ENCODE measurements at places on chromosomes 5 and 9. TPM values are rescaled to one million over a fixed set of nuclear protein-coding genes. Genes with fewer than 3 reads are reported as not detected.

DNA sequence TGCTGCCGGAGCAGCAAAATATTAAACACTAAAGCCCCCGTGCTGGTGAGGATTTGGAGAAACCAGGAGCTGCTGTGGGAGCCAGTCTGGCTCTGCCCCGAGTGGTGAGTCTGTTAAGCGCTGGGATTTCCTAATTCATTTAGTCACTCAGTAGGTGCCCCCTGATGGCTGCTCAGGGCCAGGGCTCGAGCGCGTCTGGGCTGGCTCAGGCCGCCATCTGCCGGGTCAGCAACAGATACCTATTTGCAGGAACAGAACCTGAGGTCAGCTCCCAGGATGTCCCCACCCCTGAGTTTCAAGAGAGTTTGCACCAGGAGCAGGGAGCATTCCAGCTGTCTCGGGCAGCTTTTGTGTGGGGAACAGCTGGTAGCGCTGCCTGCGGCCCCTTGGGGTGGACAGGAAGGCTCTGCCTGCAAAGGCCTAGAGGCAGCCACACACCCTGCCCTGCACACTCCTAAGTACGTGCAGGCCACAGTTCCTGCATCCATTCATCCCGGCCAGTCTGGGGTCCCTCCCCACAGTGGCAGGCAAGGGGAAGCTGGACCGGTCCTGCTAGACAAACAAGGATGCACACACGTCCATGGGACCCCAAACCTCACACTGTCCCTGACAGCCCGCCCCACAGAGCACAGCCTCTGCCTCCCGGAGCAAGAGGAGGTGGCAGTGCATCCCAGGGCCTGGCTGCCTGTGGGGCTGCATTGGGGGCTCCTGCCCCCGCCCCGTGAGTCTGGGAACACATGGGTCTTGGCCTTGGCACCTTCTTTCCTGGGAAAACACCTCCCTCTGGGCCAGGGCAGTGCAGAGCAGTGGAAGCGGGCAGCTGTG lies 83.7 kb downstream of the ADAMTS2 start:
- no peaks in the 10 kb centered on the region for H3K4me1 ChIP-seq
- no peaks in the 10 kb centered on the region for H3K36me3 ChIP-seq

DNA sequence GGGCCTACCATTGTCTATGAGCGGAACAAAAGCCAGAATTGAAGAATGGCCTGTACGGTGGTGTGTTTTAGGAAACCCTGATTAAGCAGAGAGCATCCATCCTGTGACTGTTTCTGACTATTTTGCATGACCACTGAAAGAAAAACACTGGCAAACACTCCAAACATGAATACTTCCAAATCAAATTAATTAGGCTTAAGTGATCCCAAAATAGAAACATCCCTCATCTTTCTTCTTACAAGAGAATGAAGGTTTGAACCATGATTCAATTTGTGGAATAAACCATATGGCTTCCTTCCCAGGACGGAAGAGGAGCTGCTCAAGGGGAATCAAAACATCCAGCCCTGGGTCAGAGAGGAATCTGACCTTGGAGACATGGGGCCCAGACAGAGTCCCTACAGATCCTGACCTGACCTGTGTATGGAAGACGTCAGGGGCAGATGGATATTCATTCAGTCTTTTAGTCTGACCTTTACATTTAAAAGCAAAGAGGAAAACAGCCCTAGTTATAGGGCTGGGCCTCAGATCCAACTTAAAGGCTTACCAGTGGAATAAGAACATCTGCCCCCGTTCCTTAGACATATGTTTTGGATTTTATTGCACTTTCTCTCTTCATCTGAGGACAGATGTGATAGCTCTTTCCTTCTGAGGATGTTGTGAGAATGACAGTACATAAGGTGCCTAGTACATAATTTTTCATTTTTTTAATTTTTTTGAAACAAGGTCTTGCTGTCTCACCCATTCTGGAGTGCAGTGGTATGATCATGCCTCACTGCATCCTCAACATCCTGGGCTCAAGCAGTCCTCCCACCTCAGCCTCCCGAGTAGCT lies 17.6 kb upstream of the RECK start:
- DNase-seq = no peak
- no peaks in the 10 kb centered on the region for H3K36me3 ChIP-seq
- no peak overlapping the region for H3K27ac ChIP-seq
- H3K4me1 ChIP-seq = no peaks in the 10 kb centered on the region
- H3K27me3 ChIP-seq = no peaks in the 10 kb centered on the region

The FOXI1 gene
- polyA plus RNA-seq = not detected

The EFNA5 gene
- polyA plus RNA-seq = not detected

The LOX gene
- polyA plus RNA-seq = not detected

The GRM6 gene
- polyA plus RNA-seq = not detected

DNA sequence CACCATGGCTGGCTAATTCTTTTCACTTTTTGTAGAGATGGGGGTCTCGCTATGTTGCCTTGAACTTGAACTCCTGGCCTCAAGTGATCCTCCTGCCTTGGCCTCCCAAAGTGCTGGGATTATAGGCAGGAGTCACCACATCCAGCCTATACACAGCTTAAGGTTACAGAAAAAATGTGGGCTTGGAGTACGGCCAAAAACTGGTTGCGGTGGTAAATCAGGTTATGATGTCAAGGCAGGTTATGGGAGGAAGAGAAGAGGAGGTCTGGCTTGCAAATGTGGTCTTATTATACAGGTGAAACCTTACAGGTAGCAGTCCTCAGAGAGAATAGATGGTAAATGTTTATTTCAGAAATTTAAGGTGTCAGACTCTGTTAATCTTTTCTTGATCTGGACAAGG lies 30.7 kb upstream of the SYK start:
- H3K36me3 ChIP-seq = no peaks in the 10 kb centered on the region
- H3K27me3 ChIP-seq = no peaks in the 10 kb centered on the region

The DDX4 gene
- not detected for polyA plus RNA-seq

DNA sequence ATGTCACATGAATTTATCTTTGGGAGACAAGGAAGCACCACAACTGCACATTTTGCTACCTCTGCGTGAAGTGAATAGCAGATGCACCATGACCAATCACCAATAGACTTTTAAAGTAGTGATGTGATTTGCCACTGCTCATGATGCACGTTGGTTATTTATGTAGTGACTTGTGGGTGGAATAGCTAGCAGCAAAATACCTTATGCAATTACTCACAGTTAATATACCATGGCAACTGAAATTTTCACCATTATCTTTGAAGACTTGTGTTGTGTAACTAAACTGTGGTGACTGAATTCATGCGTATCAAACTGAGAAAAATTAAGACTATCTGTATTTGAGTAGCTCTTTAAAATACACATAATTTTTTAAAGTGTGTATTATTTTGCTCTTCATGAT lies 46.2 kb upstream of the TUSC1 start:
- no peaks in the 10 kb centered on the region for H3K4me1 ChIP-seq
- no peak overlapping the region for H3K4me3 ChIP-seq
- no peak for DNase-seq
- H3K27me3 ChIP-seq = no peaks in the 10 kb centered on the region
- no peaks in the 10 kb centered on the region for H3K36me3 ChIP-seq

DNA sequence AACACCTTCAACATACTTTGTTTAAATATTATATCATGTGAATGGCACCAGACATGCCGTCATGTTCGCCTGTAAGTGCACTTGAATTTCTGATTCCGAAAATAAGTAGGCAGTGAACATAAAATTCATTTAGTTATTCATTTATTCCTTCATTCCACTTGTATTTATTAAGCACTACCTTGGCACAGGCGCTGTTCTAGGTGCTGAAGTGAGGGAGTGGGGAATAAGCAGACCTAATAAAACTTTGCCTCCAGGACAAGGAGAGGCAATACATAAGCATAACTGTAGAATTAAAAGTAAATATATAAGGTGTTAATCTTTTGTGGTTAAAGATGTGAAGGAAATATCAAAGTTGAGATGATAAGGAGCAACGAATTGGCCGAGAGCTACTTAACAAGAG lies 297.4 kb downstream of the TENT4A start:
- no peaks in the 10 kb centered on the region for H3K4me1 ChIP-seq
- H3K4me3 ChIP-seq = no peak overlapping the region
- H3K27ac ChIP-seq = no peak overlapping the region

The SLC4A9 gene
- polyA plus RNA-seq = 0.28 TPM

- H3K36me3 ChIP-seq = no peaks in the 10 kb centered on the region
- DNase-seq = no peak
- no peaks in the 10 kb centered on the region for H3K27me3 ChIP-seq
Measured at GRCh38 chr5:3313569-3313968, 282.1 kb upstream of the IRX1 start.

The BTNL3 gene
- not detected for polyA plus RNA-seq

The PLAC8L1 gene
- polyA plus RNA-seq = not detected

The PFN3 gene
- not detected for polyA plus RNA-seq

DNA sequence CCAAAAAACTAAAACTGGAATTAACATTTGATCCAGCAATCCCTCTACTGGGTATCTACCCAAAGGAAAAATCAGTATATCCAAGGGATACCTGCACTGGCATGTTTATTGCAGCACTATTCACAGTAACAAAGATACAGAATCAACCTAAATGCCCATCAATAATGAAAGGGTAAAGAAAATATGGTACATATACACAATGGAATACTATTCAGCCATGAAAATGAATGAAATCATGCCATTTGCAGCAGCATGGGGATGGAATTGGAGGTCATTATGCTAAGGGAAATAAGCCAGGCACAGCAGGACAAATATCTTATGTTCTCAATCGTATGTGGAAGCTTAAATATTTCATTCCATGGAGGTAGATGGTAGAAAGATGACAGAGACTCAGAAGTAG lies 9.7 kb downstream of the VLDLR start:
- no peaks in the 10 kb centered on the region for H3K4me1 ChIP-seq
- DNase-seq = no peak
- no peaks in the 10 kb centered on the region for H3K36me3 ChIP-seq
- no peak overlapping the region for H3K27ac ChIP-seq
- no peak overlapping the region for H3K4me3 ChIP-seq

The ABO gene
- 0.50 TPM for polyA plus RNA-seq

- peaks cover 8% of the 10 kb centered on the region for H3K27me3 ChIP-seq
- peak; percentile 19 for DNase-seq
Measured at GRCh38 chr5:107301999-107302398, 368.7 kb downstream of the EFNA5 start.

- H3K4me1 ChIP-seq = peaks cover 3% of the 10 kb centered on the region
- no peak for DNase-seq
- H3K36me3 ChIP-seq = no peaks in the 10 kb centered on the region
- H3K27ac ChIP-seq = no peak overlapping the region
Measured at GRCh38 chr5:76085243-76085579, 2.0 kb downstream of the SV2C start.

The DOCK8 gene
- 100 TPM for polyA plus RNA-seq

The CDC20B gene
- not detected for polyA plus RNA-seq

- no peaks in the 10 kb centered on the region for H3K27me3 ChIP-seq
- H3K36me3 ChIP-seq = no peaks in the 10 kb centered on the region
- no peak for DNase-seq
Measured at GRCh38 chr9:117936185-117937130, 232.3 kb downstream of the TLR4 start.

GRCh38 chr9:36840898-36841536 lies 193.1 kb downstream of the PAX5 start:
- H3K36me3 ChIP-seq = no peaks in the 10 kb centered on the region
- H3K27ac ChIP-seq = no peak overlapping the region
- no peak for DNase-seq
- H3K27me3 ChIP-seq = no peaks in the 10 kb centered on the region
- no peaks in the 10 kb centered on the region for H3K4me1 ChIP-seq

The GRIN1 gene
- not detected for polyA plus RNA-seq

- no peak overlapping the region for H3K4me3 ChIP-seq
- no peak for DNase-seq
- no peaks in the 10 kb centered on the region for H3K36me3 ChIP-seq
- H3K27ac ChIP-seq = no peak overlapping the region
- H3K27me3 ChIP-seq = no peaks in the 10 kb centered on the region
Measured at GRCh38 chr5:106241409-106241808, 1429.3 kb downstream of the EFNA5 start.

GRCh38 chr5:172315587-172316493 lies 32.3 kb upstream of the UBTD2 start:
- no peak overlapping the region for H3K4me3 ChIP-seq
- H3K4me1 ChIP-seq = no peaks in the 10 kb centered on the region
- DNase-seq = no peak
- no peak overlapping the region for H3K27ac ChIP-seq

DNA sequence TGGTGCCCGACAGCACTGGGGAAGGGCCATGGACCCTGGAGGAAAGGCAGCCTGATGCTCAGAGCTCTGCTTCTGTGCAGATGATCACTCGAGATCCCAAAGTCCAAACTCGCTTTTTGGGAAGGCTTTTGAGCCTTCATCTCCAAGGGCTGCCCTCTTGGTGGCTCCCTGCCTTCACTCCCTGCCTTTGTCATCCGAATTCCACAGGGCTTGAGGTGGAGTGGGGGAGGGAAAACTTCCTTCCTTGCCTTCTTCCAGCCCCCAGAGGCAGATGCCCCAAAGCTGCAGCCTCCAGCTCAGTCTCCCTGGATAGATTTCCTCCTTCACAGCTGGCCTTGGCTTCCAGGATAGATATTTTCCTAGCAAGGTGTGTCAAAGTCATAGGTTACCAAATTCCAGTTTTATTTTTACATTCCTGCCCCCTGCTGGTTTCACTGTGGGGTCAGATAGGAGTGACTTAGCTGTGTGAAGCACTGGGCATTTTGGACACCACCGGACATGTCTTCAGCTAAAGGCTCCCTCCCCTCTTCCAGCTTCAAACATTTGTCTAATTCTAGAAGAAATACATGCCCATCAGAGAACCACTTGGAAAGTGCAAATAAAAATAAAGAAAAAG lies 268.2 kb downstream of the HSPA4 start:
- H3K36me3 ChIP-seq = no peaks in the 10 kb centered on the region
- H3K4me3 ChIP-seq = no peak overlapping the region
- H3K27me3 ChIP-seq = no peaks in the 10 kb centered on the region

GRCh38 chr9:105967797-105968196 lies 273.5 kb downstream of the TMEM38B start:
- no peaks in the 10 kb centered on the region for H3K27me3 ChIP-seq
- H3K4me3 ChIP-seq = no peak overlapping the region
- no peak for DNase-seq
- no peaks in the 10 kb centered on the region for H3K4me1 ChIP-seq

- H3K4me1 ChIP-seq = no peaks in the 10 kb centered on the region
- H3K27ac ChIP-seq = no peak overlapping the region
- DNase-seq = no peak
Measured at GRCh38 chr5:132662925-132663770, 5.2 kb downstream of the IL13 start.

The BNC2 gene
- 0.01 TPM for polyA plus RNA-seq

The ZNF354C gene
- polyA plus RNA-seq = 0.25 TPM
